ENCODE measurements at places on chromosomes 13 and 19.

GRCh38 chr13:26280295-26280694, 26.4 kb downstream of the CDK8 start:
- DNase-seq = no peak

DNA sequence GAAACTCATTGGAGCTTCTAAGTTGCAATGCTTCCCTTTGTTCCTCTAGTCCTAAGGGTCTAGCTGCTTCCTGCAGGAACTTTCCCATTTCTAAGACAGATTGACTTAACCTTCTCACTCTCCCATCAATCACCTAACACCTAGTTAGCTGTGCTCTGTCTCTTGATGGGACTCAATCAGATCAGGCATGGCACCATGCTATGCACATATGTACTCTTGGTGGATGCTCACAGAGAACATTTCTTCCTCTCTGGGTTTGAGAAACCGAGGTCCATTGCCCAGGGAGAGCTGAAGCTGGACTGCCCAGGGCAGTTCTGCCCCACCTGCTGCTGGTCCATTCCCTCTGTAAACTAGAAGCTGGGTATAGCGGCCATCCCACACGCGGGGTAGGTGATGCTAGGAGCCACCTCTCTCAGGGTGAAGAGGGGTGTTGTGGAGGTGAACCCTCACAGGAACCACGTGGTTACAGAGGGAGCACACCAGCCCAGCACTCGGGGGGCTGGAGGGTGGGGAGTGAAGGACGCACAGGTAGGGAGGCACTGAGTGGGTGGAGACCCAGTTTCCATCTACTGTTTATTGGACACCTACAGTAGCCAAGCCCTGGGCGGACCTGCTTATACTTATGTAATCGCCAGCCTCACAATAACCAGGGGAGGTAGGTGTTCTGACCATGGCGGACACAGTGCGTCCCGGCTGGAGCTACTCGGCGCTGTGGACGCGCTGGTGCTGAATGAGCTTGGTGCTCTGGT, 3.1 kb upstream of the UBE2M start:
- DNase-seq = no peak

DNA sequence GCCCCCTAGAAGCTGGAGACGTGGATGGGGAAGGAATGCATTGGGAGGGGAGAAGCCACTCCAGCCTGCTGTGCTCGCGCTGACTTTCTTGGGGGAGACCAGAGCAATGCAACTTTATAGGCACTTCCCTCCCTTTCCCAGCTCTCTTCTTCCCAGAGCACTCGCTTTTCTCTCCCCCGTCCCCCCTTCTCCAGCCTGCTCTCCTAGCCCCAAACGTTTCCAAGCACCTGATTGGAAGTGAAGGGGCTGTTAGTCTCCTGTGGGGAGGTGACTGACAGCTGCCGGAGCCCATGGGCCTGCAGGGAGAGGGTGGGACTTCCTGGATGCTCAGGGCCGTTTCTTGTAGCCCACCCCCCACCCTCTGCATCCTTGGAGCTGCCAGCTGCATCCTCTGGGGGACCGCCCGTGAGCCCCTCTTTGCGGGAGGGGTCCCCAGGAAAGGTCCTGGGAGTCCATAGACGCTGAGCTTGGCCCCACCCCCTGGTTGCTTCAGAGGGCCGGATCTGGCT, 2.5 kb downstream of the HDGFL2 start:
- peak; percentile 60 for DNase-seq

GRCh38 chr13:112443191-112443994, 67.2 kb downstream of the SPACA7 start:
- peak; percentile 68 for DNase-seq

GRCh38 chr13:66077132-66077689, 1152.9 kb downstream of the PCDH9 start:
- no peak for DNase-seq

- DNase-seq = peak; percentile 23
Measured at GRCh38 chr13:20118268-20119140, 42.3 kb downstream of the GJA3 start.

DNA sequence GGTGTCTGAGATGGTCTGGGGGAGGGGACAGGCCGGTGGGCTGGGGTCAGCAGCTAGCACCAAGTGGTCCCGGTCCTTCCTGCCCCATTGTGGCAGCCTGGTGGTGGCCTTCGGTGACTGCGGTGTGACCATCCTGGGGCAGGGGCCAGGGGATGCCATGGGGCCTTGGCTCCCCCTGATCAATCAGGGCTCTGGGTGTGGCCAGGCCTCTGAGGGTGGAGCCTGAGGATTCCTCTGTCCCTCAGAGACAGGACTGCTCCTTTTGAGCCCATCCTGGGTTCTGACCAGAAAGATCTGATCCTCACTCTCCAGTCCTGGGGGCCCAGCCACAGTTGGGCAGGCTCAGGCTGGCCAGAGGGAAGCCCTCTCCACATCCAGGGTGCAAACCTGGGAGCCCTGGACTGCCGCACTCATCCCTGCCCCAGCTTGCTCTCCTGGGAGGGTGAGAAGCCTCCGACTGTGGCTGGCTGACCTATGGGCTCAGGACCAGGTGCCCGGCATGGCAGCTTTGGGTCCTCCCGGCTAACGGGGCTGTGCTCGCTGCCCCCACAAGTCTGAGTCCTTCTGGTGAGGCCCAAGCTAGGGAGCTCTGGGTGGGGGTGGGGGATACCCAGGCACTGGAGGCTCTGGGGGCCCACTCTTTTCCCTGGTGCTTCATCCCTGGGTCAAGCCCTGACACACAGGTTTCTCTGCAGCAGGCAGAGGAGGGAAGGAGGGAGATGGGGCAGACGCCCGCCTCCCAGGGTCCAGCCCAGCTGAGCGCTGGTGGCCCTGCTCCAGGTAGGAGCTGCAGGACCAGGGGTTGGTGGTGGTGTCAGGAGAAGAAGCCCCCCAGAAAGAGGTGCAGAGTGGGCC, 59.5 kb downstream of the IER2 start:
- DNase-seq = no peak

GRCh38 chr13:68988176-68988575, 1119.5 kb upstream of the ATXN8OS start:
- no peak for DNase-seq

GRCh38 chr13:45021250-45021649, 31.9 kb downstream of the GPALPP1 start:
- DNase-seq = no peak

DNA sequence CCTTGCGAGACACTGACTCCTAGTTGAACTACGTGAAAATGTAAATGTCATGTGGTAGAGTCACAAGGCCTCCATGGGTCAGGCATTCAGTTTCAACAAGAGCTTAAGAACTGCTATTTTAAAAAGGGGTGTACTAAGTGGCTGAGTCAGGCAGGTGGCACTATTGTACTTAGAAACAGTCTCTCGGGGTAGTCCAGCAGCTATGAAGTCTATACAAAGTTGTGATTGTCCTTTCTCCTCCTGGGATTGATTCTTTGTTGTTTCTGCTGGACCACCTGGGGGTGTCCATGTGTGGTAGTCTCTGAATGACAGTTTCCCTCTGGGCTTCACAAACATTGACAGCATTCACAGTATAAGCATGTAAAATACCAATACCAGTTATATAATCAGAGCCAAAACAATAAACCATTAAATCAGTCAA, 33.0 kb downstream of the UGGT2 start:
- DNase-seq = peak; percentile 7

GRCh38 chr19:16076958-16077611, 790 bp downstream of the TPM4 start:
- no peak for DNase-seq

- no peak for DNase-seq
Measured at GRCh38 chr13:46962281-46962941, 65.6 kb upstream of the HTR2A start.

GRCh38 chr19:10228920-10229319, 2.2 kb downstream of the S1PR2 start:
- DNase-seq = no peak

GRCh38 chr13:45398877-45399276, 19.3 kb downstream of the SLC25A30 start:
- DNase-seq = no peak

DNA sequence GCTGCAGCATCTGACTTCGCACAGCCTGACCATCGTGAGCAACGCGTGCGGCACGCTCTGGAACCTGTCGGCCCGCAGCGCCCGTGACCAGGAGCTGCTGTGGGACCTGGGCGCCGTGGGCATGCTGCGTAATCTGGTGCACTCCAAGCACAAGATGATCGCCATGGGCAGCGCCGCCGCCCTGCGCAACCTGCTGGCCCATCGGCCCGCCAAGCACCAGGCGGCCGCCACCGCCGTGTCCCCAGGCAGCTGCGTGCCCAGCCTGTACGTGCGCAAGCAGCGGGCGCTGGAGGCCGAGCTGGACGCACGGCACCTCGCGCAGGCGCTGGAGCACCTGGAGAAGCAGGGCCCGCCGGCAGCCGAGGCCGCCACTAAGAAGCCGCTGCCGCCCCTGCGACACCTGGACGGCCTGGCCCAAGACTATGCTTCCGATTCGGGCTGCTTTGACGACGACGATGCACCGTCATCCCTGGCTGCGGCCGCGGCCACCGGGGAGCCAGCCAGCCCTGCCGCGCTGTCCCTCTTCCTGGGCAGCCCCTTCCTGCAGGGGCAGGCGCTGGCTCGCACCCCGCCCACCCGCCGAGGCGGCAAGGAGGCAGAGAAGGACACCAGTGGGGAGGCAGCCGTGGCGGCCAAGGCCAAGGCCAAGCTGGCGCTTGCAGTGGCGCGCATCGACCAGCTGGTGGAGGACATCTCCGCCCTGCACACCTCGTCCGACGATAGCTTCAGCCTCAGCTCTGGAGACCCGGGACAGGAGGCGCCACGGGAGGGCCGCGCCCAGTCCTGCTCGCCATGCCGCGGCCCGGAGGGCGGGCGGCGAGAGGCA, 13.6 kb downstream of the C19orf25 start:
- DNase-seq = no peak

All from neural crest cell (in vitro differentiated cells).